ENCODE measurements at places on chromosomes 13 and 19.

DNA sequence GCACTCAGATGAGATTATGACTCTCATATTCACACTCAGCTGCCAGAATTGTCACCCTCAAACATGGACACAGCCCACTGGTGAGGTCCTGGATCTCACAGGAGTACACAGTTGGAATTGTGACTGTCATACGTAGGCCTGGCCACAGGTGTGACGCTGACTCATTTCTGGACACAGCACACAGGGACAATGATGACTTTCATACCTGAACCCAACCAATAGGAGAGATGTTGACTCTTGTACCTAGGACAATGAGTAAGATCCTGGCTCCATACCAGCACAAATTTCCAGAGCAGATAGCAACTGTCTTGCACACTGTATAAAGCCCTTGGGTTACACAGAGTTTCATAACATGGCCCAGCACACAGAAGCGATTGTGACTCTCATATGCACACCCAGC is 46.4 kb downstream of the ZNF85 start:
- DNase-seq = no peak

GRCh38 chr13:74560325-74560724 is 426.1 kb upstream of the KLF12 start:
- DNase-seq = no peak

DNA sequence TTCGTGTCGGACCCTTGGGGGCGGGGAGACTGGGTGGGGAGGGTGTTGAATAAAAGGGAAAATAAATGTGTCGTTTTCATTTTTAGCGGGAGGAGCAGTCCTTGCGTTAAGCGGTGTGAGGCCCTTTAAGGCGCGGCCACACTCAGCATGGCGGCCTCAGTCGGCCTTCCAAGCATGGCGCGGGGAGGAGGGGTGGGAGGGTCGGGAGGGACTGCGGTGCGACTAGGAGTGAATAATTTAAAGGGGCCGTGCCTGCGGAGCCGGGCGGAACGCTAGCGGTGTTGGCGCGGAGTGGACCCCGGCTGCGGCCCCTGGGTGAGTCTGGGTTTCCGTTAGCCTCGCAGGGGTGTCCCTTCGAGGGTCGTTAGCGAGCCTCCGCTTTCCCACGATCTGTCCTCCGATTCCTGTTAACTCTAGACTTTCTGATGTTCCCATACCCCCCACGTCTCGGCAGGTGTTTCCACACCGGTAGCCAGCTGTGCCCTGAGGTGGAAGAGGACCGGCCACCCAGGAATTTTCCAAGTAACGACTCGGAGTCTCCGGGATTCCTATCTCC is 1.5 kb upstream of the PNPLA6 start:
- DNase-seq = no peak

DNA sequence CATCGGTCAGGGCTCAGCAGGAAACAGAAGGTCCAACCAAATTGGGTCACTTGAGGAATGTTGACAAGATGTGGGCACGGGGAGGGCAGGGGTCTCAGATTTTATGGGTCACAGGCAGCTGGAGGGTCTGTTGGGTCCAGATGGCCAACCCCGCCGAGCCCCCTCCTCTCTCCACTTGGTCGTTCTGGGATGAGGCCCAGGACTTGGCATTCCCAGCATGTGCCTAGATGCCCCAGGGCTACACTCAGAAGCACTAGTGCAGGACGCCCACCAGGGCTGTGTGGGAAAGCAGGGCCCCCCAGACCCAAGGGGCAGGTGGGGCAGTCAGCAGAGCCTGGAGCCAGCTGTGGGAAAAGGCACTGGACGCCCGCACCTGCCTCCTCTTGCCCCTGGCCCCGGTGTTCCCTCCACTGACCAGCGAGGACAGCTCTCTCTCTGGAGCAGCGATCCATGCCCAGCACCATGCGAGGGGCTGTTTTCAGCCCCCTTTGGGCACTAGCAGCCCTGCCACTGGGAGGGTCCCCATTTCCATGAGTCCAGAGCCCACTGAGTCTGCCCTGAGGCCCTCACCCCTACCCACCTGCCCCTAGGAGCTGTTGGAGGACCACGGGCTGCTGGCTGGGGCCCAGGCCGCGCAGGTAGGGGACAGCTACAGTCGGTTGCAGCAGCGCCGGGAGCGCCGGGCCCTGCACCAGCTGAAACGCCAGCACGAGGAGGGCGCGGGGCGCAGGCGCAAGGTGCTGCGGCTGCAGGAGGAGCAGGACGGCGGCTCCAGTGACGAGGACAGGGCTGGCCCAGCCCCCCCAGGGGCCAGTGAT is 26.0 kb downstream of the DHX34 start:
- DNase-seq = no peak

DNA sequence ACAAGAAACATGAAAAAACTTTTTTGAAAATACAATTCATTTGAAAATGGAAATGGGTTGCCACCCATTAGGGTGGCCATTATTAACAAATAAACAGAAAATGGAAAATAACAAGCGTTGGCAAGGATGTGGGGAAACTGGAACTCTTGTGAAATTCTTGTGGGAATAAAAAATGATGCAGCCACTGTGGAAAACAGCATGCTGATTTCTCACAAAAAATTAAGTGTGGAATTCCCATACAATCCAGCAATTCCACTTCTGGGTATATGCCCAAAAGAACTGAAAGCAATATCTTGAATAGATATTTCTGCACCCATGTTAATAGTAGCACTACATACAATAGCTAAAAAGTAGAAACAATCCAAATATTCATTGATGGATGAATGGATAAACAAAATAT is 165.2 kb downstream of the DCLK1 start:
- no peak for DNase-seq

GRCh38 chr19:33532859-33533460 is 11.4 kb upstream of the PEPD start:
- DNase-seq = no peak

GRCh38 chr19:55098716-55099556 is 18.5 kb downstream of the PPP1R12C start:
- no peak for DNase-seq

- DNase-seq = no peak
These were observed 6.5 kb upstream of the CDC16 start for GRCh38 chr13:114228176-114228575.

DNA sequence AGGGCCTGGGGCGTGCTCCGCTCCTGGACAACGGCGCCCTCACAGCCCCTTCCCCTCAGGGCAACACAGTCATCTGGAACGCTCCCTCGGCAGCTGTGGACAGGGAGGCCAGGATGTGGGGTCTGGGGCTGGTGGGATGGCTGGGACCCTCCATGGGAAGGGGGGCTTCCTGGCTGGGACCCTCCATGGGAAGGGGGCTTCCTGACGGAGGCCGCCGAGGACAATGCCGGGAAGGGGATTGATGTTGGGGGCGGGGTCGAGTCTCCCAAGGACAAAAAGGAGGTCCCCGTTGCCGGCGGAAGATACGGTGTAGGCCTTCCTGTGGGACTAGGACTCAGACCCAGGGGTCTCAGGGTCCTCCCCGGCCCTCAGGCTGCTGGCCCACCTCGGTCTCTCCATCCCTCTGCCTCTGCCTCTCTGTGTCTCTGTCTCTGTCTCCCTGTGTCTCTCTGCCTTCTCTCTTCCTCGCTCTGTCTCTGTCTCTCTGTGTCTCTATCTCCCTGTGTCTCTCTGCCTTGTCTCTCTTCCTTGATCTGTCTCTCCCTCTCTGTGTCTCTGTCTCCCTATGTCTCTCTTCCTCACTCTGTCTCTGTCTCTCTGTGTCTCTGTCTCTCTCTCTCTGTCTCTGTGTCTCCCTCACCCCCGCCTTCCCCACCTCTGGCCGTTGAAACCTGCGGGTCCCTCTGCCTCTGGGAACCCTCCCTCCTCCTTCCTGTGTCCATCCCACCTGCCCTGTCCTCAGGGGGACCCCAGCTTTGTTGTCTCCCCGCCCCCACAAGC is 2.7 kb upstream of the MADCAM1 start:
- no peak for DNase-seq

DNA sequence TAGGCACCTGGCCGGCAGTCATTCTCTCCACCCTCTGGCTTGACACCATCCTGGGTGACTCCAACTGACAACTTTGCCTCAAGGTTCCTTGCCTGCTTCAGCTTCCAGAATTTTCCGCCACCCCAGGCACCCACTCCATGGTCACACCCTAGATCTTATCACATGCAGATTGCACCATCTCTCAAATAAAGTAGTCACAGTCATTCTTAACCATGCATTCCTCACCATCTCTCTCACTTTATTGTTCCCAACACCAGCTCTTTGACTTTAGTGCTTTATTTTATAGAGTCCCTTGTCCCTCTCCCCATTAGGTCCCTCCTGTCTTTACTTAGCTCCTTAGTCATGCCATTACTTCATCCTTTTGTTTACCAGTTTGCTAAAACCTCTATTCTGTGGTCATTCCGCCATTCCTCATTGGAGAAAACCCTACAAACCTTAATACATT is 351.7 kb downstream of the SPRY2 start:
- DNase-seq = no peak

DNA sequence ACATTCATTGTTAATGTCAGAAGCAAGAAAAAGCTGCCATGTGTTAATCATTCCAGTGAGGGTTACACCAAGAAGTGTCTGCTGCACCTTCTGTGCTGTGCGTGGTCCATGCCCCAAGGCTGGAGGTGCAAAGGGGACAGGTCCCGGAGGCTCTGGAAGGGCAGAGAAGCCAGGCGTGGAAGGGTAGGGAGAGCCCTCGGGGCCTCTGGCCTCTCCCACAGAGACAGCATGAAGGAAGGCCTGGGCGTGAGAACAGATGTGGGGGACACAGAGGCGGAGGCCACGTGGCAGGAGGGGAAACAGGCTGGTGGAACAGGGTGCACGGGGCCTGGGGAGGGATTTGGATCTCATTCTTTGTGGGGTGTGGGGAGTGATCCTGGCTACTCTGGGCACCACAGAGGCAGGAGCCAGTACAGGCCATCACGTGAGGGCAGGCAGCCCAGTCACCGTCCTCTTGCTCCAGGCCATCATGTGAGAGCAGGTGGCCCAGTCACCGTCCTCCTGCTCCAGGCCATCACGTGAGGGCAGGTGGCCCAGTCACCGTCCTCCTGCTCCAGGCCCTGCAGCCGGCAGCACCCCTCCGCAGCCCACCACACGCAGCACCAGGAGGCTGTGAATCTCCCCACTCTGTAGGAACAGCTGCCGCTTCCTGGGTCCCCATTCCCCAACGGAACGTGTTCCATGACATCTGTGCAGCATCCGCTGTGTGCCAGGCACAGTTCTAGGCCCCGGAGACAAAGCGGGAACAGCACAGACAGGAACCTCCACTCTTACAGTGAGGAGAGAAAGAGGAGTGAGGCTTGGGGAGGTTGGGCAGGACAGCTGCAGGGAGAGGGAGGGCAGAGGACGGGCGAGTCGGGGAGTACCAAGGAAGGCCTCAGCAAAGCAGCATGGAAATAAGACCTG is 10.2 kb upstream of the F7 start:
- no peak for DNase-seq

GRCh38 chr13:49516467-49516866 is 20.7 kb downstream of the PHF11 start:
- no peak for DNase-seq

DNA sequence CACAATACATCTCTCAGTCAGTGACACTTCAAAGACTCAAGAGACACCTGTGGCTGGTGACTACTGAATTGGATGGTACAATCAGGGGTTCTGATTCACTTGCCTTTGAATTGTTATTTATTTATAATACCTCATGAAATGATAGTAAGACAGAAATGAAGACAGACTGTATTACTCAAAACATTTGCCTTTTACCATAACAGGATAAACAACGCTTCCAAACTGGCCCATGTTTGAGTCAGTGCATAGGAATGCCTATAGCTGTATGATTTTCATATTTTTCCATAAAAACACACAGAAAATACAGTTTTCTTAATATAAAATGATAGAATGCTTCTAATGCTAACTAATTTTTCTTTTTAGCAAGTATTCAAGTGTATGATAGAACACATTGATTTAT is 59.5 kb upstream of the FGF14 start:
- DNase-seq = no peak

- peak; percentile 83 for DNase-seq
These were observed 58.3 kb downstream of the KLF2 start for GRCh38 chr19:16382775-16383543.

DNA sequence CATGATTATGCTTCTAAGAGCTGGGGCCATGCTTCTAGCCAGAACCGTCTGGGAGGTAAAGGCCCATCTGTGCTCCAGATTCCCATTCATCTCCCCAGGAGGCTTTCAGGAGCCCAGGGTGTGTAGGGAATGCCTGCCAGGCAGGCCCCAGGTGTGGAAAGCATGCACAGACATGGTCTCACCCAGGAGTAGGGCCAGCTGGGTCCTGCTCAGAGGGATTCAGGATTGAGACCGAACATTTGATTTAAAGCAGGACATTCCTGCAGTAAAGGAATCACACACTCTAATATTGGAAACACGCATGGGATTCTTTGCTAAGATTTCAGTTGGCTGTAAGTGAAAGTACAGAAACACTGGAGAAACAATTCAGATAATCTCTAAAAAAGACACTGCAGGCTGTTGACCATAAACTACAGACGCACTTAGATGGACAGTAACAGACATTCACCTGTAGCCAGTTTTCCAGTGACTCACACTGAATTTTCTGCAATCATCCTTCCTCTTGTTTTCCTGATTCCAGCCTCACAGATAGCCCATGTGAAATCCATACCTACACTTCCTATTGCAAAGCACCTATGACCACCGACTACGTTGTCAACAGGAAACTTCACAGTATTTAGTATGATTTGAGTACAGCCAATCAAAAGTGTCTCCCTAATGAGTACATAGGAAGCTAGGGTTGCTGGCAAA is 257.8 kb downstream of the TBC1D4 start:
- DNase-seq = no peak
